ENCODE measurements at places on chromosomes 16 and 17. TPM values are rescaled to one million over a fixed set of nuclear protein-coding genes. Genes with fewer than 3 reads are reported as not detected.

- DNase-seq: no peak
These were observed 1.6 kb downstream of the CA4 start for GRCh38 chr17:60151355-60151754.

DNA sequence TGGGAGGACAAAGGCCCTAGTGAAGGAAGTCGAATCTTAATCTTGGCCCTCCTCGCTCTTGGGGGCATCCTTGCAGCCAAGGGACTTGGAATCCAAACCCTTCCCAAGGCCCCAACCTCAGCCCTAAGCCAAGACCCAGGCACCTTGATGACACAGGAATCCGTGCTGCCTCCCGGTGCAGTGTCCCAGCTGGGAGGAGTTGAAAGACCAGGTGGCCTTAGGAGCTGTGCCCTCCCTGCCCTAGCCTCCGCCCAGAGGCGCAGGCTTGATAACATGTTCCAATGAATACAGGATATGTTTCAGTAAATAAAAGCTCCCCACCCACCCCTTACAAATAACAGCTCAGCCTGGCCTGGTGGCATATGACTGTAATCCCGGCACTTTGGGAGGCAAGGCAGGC is at the start of gene CHST5:
TSS of gene CHST5 (minus strand) at position 208 of the 400 bp plus-strand sequence. CDS start 5,724 bp downstream, outside the sequence.
- no peak for DNase-seq

CDH16 gene
- total RNA-seq: not detected

DNA sequence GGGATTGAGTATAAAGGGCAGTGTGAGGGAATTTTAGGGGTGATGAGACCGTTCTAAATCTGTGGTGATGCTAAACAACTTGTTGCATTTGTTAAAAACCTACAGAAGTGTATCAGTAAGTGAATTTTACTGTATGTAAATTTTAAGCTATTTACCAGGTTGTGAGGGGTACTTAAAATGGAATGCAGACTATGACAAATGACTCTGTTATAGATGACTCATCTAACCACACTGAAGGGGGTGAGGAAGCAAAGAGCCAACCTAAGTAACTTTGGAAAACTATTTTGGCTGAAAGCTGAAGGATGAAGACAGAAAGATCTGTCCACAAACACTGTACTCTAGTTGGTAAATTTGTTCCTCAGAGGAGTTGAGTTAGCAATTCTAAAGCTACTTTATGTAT is 5.3 kb upstream of the MKS1 start:
- DNase-seq: no peak

- DNase-seq: no peak
These were observed 102.1 kb downstream of the CDH13 start for GRCh38 chr16:82728901-82729300.

- no peak for DNase-seq
These were observed 79.4 kb downstream of the IRF8 start for GRCh38 chr16:85978291-85978775.

GRCh38 chr17:31627960-31628359 is 231.1 kb downstream of the COPRS start:
- no peak for DNase-seq

DNA sequence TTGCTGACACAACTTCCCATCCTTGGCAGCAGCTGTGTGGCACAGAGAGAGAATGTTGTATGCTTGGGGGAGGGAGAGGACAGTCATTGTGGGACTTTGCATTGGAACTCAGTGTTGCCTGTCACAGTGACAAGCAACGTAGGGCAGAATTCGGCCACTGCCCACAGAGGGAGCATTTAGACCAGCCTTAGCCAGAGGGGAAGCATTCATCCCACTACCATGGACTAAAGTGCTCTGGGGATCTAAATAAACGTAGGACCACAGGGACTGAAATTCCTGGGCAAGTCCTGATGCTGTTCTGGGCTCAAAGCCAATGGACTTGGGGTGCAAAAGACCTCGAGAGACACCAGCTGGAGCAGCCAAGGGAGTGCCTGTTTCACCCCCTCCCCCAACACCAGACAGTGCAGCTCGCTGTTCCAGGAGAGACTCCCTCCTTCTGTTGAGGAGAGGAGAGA is 44.9 kb downstream of the ABCA8 start:
- no peak for DNase-seq

GRCh38 chr17:37700881-37701280 is 44.0 kb downstream of the HNF1B start:
- no peak for DNase-seq

- DNase-seq: no peak
These were observed 181.4 kb downstream of the COPRS start for GRCh38 chr17:31677681-31678080.

NPW gene
- total RNA-seq: not detected

DNA sequence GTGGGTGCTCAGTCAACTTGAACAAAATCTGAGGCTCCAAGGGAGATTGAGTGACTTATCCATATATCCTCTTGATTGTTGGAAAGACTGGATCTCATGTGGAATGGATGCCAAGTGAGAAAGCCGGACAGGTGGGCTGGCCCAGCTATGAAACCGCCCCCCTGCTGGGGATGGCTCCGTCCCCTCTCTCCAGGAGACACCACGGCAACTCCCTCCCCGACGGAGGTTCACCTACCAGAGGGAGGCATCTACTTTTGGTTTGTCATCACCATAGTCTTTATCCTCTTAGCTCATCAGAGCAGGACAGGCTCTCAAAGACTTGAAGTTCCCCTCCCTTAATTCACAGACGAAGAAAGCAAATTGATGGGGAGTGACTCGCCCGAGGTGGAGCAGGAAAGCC is 1.8 kb upstream of the ALG1 start:
- DNase-seq: peak; percentile 57

DBNDD1 gene
- total RNA-seq: 0.66 TPM
